ENCODE measurements at places on chromosomes 16 and 17.
A peak's percentile ranks its signal among the peaks of the same experiment; 100 is the strongest.

DNA sequence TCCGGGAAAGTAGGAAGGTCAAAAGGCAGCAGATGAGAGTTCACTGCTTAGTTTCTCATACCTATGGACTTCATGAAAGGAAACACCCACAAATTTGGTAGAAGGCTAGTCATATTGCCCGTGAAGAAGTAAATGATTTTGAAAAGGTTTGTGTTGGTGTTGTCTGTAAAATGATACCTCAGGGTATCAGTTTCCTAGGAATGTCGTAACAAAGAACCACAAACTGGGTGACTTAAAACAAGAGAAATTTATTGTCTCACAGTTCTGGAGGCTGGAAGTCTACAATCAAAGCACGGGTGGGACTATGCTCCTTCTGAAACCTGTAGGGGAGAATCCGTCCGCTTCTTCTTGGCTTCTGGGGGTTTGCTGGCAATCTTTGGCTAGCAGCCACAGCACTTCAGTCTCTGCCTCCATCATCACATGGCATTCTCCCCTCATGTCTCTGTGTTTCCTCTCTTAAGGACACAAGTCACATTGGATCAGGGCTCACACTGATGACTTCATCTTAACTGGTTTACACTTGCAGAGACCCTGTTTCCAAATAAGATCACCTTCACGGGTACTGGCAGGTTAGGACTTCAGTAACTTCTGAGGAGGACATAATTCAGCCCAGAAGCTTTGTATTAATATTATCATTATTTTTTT, 2.0 kb upstream of the NAE1 start:
- no peak for DNase-seq

DNA sequence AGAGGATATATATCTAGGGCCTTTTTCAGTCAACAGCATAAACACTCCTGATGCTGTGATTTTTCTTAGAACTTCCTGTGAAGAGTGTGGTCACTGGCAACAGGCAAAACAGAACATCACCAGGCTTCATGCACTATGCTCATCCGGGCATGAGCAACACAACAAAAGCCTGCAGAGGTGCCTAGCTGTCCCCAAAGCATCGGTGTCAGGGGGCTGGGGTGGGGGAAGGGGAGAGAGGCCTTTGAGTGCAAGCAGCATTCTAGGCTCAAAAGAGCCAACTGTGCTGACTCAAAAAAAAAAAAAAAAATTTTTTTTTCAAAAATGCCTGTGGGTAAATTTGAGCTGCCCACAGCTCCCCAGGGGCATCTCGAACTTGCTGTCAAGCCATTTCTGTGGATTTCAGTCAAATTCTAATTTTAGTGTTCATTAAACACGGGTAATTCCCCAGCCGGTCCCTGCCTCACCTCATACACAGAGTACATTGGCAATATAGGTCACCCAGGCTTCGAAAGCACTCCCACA, 194.6 kb upstream of the DYNLRB2 start:
- DNase-seq, result no peak

DNA sequence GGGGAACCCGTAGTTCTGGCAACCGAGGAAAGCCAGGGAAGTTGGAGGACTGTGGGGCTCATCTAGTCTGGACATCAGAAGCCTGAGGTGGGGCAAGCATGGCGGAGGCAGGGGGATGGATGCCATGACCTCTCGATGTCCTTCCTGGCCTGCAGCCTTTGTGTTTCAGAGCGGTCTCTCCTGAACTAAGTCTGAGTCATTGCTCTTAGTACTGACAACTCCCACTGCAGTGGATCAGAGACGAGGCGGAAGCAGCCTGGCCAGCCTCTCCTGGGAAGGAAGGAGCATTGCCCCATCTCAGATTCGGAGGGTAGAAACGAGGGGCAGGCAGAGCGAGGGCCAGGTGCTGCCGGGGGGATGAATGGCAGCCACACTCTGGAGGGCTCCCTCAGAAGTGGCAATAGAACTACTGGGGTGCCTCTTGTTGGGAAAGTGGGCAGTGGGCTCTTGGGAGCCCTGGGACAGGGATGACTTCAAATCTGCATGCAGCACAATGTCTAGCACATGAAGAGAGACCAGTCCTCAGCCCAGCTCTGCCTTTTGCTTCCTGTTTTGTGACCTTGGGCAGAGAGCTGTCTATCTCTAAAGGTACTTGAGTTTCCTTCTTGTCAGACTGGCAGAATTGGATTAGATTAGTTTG, 3.6 kb upstream of the STAC2 start:
- peak; percentile 30 for DNase-seq

GRCh38 chr17:2794111-2794803, 2.0 kb upstream of the RAP1GAP2 start:
- no peak for DNase-seq

All from Kasumi-1 (cell line).